ENCODE measurements at places on chromosomes 12 and 14. TPM values are rescaled to one million over a fixed set of nuclear protein-coding genes. Genes with fewer than 3 reads are reported as not detected.

DNA sequence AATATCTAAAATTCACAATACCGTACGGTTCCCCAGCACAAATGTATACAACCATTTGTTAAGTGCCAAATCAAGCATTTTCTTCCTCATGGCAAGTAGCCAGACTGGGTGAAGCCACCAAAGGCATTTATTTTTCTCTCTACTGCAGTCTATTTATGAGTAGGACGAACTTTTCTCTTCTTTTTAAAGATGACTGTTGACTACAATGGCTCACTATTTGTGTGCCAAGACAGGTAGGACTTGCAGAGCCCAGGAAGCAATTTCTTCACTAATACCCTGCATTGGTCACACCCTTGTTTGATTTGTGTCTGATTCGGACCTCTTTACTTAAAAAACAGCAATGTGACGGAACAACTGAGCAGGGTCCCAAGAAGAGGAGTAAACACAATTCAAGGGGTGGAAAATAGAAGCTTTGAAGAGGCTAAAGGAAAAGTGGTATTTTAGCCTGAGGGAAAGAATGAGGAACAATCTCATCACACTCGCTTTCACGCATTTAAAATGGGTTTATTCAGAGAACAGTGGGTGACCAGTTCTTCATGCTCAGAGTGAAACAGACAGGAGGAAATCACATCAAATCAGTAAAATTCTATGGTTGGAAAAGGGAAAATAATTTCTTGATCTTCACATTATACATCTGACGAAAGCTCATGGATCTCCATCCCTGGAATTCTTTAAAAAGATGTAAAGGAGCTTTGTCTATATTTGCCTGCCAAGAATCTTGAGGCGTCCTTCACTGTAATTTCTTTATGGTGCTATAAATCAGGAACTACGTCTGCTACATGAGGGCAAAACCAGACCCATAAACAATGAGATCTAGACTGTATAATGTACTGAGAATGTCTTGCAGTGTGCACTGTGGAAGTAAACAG is 183.8 kb downstream of the PPM1H start:
- no peaks in the 10 kb centered on the region for H3K36me3 ChIP-seq
- no peak overlapping the region for H3K4me3 ChIP-seq
- no peaks in the 10 kb centered on the region for H3K27me3 ChIP-seq
- no peaks in the 10 kb centered on the region for H3K4me1 ChIP-seq
- no peak overlapping the region for H3K27ac ChIP-seq
- no peak for DNase-seq

Gene SYT1
- total RNA-seq: 0.15 TPM

DNA sequence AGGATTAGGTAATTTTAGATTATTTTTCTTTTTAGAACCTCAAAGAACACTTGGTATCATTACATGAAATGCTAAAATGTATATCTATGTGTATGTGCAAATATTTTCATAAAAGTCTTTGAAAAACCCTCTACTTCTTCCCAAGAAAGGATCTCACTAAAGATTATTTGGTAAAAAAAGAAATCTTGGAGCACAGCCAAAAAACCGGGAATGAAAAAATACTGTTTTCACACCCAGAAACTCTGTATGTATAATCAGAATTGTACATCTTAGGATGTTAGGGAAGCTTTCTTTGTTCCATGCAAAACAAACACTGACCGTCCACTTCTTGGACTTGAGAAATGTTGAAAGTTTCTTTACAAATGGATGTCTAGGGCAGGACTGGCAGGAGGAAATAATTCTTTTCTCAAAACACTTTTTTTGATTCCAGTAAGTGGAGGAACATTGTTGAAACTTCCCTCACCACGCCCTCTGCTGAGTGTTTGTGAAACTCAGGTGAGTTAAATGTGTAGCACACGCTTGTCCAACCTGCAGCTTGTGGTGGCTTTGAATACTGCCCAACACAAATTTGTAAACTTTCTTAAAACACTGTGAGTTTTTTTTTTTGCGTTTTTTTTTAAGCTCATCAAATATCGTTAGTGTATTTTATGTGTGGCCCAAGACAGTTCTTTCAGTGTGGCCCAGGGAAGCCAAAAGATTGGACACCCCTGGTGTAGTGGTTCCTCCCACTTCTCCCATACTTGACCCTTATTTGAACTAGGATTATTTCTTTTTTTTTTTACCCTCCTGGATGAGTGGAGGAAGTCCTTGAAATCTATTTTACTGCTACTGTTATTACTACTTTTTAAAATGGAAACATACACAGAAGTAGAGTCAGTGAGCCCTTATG is 26.6 kb downstream of the FBXO34 start:
- no peaks in the 10 kb centered on the region for H3K27me3 ChIP-seq
- H3K4me3 ChIP-seq: no peak overlapping the region
- no peak for DNase-seq
- no peaks in the 10 kb centered on the region for H3K36me3 ChIP-seq
- H3K4me1 ChIP-seq: peaks cover 18% of the 10 kb centered on the region

Gene NDUFA12
- total RNA-seq: 291 TPM

Gene PRH2
- not detected for total RNA-seq

Gene DEGS2
- not detected for total RNA-seq

Gene RFC5
- total RNA-seq: 4.3 TPM

- no peaks in the 10 kb centered on the region for H3K27me3 ChIP-seq
- no peak overlapping the region for H3K27ac ChIP-seq
- H3K36me3 ChIP-seq: no peaks in the 10 kb centered on the region
- DNase-seq: no peak
- H3K4me1 ChIP-seq: peaks cover 18% of the 10 kb centered on the region
- H3K4me3 ChIP-seq: no peak overlapping the region
Measured at GRCh38 chr14:90388437-90388836, 8.4 kb upstream of the CALM1 start.

Gene CLEC4C
- total RNA-seq: not detected

Gene FOXG1
- total RNA-seq: not detected

Gene PLEKHD1
- 0.05 TPM for total RNA-seq

Gene COCH
- total RNA-seq: 0.45 TPM

Gene ADAMTS20
- total RNA-seq: not detected
